ENCODE measurements at places on chromosomes 4 and X.

GRCh38 chr4:104494822-104495559 lies at the start of gene CXXC4:
Gene CXXC4 (minus strand): TSS chr4:104494894. CDS start chr4:104491802, 3,092 bp downstream.
- DNase-seq: peak; percentile 76

DNA sequence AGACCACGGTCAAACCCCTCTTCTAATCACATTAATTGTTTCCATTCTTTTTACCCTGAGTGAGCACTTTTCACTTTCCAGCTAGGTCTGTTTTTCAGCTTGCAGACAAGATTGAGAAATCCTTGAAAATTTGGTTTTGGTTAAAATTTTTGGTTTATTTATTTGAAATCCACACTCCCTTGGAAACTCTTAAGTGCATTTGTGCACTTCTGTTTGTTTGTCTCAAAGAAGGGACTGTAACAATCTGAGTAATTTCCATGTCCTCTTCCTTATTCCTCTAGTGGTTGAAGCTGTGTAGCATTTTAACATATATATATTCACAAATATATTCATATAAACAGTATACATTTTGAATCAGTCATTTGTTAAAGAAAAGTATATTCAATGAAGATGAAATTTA lies 333.3 kb downstream of the ANK2 start:
- DNase-seq: peak; percentile 1

GRCh38 chrX:151763711-151764110 lies 29.2 kb downstream of the CNGA2 start:
- DNase-seq: no peak

DNA sequence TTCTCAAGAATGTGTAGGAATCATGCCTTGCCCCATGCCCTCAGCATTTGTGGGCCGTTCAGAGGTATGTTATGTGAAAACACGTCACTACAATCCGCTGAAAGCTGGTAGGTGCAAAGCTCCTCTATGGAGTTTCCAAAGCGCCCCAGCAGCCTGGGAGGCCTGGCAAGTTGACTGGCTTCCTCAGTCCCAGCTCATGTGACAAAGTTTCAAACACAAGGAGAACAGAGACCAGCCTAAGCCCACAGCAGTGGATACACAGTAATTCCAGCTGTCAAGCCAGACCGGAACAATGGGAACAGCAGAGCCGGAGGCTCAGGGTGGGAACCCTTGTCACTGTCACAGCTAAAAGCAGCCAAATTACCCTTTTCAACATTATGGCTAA lies 33.5 kb downstream of the NAT8L start:
- DNase-seq: no peak

DNA sequence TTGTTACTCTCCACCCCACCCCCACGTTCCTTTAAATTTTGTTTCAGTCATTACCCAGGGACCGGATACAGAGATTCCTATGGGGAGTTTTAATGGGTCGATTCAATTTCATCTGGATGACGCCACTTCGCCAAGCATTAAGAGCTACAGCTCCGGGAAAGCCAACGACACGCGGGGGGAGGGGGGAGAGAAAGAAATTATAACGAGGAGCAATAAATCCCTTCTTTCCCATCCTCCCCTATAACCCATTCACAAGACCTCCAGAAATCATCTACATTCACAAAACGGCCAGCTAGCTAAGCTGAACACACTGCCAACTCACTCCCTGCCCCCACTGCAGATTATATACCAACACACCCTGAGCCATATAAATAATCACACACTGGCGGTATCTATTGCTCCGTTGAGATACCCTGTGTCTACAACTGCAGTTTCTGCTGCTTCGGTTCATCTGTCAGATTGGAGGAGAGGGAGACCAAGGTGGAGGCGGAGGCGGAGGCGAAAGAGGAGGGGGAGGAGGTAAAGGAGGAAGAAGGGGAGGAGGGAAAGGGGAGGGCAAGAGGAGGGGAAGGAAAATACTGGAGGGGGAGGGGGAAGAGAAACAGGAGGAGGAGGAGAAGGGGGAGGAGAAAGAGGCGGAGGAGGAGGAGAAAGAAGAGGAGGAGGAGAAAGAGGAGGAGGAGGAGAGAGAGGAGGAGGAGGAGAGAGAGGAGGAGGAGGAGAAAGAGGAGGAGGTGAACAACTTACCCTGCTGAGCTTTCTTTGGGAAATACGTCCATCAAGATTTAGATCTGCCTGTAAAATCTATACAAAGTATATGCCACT lies 113.9 kb upstream of the VAMP7 start:
- peak; percentile 91 for DNase-seq

DNA sequence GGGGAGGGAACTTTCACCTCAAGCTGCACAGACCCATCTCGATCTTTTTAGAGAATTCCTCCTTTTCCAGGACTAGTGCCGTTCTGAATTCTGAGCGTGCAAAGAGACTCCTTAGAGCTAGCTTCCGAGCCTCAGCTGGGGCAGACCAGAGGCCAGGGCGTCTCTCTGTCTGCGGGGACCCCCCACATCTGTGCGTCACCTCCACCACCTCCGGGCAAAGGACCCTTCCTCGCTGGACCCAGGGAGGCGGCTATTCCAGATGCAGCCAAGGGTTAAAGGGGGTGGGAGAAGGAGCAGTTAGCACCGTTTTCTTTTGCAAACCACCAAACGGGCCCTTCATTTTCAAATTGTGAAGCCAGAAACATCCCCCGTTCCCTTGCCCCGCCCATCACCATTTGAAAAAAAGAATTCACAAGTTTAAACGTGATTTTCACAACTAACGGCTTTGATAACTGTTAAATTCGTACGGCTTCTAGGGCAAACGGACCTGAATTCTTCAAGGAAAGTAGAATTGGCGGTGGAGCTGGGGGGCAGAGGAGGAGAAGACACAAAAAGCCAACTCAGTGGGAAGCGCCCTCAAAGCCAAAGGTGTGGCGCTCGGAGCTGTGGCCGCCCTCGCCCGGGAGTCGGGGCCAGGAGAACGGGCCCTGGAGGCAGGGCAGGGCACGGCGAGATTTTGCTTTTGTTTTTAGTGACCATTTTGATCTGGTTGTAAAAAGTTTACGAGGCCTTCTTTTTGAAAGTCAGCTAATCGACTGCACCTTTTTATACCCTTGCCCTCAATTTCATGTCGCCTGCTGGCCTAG lies 3.3 kb upstream of the PDGFRA start:
- peak; percentile 46 for DNase-seq

DNA sequence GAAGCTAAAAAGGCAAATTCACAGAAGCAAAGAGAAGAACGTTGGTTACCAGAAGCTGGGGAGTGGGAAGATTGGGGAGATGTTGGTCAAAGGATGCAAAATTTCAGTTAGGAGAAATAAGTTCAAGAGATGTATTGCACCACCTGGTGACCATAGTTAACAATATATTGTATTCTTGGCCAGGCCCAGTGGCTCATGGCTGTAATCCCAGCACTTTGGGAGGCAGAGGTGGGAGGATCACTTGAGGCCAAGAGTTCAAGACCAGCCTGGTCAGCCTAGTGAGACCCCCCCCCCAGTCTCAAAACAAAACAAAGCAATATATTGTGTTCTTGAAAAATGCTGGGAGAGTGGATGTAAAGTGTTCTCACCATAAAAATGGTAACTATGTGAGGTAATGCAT lies 67.9 kb downstream of the TAB3 start:
- DNase-seq: no peak

DNA sequence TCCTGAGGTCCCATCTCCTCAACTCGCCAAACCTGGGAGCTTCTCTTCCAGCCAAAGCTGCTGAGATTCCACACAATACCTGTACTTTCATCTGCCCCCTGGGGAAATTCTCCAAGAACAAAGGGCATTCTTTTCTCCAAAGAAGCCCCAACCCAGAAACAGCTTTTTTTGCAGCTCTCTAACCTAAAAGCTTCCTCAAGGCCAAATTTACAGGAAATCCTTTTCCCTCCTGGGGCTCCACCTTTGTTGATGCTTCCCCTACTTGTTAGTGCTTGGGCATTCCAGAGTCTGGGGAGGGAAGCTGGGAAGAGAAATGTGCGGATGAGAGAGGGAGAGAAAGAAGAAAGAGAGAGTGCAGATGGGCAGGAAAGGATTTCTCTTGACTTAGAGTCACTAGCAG lies 24.3 kb downstream of the ZBTB33 start:
- DNase-seq: no peak

- DNase-seq: no peak
Measured at GRCh38 chrX:80550722-80551121, 130.5 kb downstream of the TENT5D start.

DNA sequence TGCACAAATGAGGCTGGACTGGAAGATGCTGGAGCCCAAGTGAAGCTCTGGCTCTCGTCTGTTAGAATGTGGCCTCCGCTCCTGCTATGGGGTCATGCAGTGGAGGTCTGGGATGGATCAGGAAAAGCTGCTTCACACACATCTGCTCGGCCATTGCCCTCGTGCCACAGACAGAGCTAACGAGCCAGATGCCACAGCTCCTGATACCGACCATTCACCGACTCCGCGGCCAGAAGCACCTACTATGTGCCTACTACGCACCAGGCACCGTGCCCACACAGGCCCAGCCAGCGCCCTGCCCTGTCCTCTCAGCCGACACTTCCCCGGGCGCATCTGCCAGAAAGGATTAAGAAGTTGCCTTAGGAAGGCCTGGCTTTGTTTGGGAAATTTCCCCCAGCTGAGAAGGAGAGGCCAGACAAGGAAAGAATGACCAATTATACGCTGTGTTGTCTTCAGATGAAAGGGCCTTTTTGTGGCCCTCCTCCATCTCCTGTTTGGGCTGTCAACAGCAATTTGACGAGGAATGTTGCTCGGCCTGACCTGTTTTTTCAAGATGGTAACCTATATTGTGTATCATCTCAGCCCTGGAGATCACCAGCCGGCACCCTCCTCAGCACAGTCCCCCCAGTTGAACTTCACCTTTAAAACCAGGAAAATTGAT lies 34.3 kb downstream of the HMX1 start:
- DNase-seq: no peak

- DNase-seq: no peak
Measured at GRCh38 chrX:964831-965416, 247.5 kb downstream of the CRLF2 start.

DNA sequence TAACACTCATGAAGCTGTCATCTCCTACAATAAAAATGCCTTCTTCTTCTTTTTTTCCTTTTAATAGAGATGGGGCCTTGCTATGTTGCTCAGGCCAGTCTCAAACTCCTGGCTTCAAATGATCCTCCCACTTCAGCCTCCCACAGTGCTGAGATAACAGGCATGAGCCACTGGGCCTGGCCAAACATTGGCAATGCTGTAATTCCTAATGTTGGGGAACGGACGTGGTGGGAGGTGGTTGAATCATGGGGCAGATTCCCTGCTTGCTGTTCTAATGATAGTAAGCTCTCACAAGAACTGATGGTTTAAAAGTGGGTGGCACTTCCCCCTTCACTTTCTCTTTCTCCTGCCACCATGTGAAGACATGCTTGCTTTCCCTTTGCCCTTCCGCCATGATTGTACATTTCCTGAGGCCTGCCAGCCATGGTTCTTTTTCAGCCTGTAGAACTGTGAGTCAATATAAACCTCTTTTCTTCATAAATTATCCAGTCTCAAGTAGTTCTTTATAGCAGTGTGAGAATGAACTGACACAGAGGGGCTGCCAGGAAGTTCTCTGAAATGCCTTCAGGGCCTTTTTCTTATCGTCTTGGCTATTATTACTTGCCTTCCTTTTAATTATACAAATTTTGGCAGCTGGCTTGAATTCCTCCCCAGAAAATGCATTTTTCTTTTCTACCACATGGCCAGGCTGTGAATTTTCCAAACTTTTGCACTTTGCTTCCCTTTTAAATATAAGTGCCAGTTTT lies 93.0 kb downstream of the CENPC start:
- DNase-seq: no peak

DNA sequence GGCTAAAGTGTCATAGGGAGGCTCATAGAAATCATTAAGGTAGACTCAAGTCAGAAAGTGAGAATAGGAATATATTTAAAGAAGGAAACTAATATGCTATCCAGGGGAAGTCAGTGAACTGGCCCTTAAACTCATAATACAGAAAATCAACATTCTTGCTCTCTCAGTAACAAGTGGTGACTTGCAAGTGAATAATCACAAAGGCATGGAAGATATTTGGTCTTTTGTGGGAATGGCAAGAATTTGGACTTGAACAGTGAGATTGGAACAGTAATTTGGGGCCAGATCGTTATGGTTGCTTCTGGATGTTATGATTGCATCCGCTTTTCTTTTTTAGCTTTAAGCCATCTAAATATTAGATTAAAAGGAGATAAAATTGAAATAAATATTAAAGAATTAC lies 103.8 kb downstream of the TBC1D19 start:
- DNase-seq: peak; percentile 87

DNA sequence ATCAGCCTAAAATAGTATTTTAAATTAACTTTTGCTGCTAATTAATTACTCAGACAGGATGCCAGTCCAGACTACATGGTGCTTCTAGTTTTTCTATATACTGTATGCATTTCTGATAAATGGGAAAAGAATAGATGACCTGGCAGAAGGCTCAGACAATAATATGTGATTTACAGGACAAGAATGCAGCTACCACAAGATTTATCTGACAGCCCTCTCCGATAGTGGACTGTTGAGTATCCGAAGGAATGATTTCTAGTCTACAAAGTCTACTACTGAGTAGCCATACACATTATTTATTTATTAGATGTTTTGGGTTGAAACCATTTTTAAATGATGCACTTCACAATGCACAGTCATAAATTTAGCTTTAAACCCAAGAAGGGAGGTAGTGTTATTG lies 212.8 kb downstream of the MAB21L2 start:
- peak; percentile 60 for DNase-seq

DNA sequence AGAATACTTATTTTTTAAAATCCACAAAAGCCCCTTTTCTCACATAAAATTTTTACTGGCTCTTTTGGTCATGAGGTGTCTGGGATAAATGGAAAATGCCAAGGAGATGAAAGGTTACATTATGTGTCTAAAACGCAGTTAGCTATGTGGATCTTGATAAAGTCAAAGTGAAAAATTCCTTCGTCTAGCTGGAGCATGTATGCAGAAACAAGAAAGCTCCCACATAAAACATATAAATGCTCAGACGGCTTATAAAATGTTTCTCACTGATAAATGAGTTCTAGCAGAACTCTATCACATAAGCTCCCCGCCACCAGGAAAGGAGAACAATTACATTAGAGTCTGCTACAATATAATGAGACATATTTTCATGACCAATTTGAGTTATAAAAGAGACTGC lies 83.8 kb downstream of the TBC1D9 start:
- no peak for DNase-seq

DNA sequence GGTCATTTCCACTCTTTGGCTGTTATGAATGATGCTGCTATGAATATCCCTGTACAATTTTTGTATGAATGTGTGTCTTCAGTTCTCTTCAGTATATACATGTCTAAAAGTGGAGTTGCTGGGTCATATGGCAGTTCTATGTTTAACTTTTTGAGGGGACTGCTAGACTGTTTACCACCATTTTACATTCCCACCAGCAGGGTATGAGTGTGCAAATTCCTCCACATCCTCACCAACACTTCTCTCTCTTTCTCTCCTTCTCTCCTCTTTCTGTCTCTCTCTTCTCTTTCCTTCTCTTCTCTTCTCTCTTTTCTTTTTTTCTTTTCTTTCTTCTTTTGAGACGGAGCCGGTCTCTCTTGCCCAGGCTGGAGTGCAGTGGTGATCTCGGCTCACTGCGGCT lies 7.8 kb downstream of the WWC2 start:
- no peak for DNase-seq

DNA sequence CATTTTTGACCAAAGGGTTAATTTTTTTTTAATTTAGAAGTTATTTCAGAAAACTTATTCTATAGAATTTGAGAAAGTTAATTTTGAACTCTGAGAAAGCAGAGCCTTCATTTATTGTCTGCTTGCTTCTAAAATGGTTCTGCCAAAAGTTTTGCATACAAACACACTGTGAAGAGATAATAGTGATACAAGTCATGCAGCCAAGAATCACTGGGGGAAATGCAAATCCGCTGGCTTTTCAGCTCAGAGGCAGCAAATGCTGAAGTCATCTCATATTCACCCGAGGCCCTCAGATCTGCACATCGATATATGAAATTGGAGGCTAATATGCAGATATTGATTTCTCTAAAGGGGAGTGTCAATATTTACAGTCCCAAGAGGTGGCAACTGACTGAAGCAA lies 186.2 kb downstream of the KIT start:
- DNase-seq: no peak
